Bronchial epithelial cell (primary cell): ENCODE measurements at places on chromosomes 4 and X.

DNA sequence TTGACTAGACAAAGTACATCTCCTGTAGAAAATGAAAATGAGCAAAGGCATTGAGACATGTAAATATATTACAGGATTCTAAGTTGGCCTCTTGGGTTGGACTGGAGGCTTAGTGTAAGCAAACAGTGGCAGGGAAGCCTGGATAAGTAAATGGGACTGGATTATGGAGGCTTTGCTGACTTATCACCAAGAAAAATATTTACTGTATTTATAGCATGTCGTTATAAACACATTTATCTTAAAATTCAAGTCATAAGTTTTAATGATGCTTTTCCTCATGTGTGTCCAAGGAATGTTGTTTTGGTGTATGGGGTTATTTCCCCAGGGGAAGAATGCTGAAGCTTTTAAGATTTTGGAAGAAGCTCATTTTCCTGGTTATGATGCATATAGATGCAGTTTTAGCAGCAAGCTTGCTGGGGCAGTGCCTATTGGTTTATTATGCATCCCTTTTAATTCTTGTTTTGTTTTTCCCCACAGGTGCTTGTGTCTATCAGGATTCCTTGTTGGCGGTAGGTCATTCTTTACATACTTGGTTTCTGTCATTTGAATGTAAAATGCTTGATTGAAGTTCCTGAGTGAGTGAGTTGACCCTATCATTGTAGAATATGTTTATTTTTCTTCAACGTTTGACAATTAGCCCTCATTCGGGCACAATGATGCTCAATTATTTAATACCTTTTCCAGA is 8.5 kb downstream of the FRAS1 start:
- DNase-seq, result no peak

GRCh38 chr4:83197555-83198235 is 83.2 kb upstream of the PLAC8 start:
- DNase-seq, result no peak

DNA sequence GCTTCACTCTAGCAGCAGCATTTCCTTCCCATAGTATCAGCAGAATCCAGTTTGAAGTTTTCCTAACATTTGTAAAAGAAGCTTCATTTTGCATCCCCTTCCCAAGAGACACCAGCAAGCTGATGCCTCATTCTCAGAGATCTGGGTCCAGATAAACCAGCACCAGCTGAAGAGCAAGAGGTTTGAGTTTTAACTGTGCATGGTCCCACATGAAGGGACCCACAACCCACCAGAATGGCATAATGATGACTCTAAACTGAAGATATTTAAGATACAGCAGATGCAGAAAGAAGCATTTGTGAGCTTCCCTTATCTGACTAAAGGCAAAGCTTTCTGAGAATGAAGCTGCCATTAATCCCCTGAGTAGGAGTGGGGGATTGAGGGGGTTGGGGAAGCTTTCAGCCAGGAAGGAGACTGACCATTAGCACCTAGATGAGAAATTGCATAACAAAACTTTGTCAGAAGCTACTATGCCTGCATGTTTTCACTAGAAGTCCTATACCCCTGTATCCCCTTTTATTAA is 18.6 kb downstream of the NUDT6 start:
- DNase-seq, result no peak

GRCh38 chrX:46777971-46778810 is 19.3 kb upstream of the SLC9A7 start:
- no peak for DNase-seq

- peak; percentile 51 for DNase-seq
These were observed 113.0 kb downstream of the UCHL1 start for GRCh38 chr4:41369680-41370079.

GRCh38 chr4:8238036-8238511 is 31.5 kb upstream of the HTRA3 start:
- DNase-seq, result no peak

GRCh38 chr4:41839916-41840854 is 91.7 kb upstream of the PHOX2B start:
- peak; percentile 77 for DNase-seq

- DNase-seq, result no peak
These were observed 1.9 kb downstream of the CHRNA9 start for GRCh38 chr4:40337051-40337450.

GRCh38 chrX:110877326-110877725 is 81.7 kb upstream of the CHRDL1 start:
- DNase-seq, result no peak

DNA sequence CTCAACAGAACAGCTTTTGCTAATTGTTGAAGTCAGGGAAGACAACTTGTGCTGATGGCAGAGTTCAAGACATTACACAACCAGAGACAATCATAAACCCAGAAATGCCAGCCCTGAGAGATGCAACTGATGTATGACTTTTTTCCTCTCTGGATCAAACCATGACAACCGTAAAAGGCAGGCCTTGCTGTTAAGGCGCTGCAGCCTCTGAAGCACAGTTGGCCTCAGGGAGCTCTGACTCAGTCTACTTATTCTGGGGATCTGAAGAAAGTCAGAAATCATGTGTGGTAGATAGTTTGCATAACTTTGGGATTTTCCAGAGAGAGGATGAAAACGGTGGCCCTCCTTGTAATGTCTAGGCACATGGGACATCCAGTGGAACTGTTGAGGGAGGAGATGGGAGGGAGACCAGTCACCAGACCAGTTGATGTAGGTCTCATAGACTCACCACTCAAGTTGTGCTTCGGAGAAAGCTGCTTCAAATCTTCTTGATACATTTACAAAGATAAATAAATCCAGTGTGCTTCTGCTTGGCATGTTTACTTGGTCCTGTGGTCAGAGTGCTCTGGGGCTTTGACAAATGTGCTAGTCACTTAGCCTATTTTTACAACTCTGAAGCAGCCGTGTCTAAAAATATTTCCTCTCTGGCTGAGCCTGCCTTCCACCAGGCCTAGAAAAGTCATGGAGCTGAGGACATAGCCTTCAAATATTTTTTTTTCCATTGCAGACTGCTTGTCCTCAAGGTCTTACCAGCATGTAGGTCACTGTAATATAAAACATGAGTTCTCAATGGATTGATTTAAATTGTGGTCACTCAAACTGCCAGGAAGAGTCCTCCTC is 7.5 kb downstream of the HADH start:
- DNase-seq, result no peak

GRCh38 chrX:132217203-132218073 is 1.8 kb downstream of the RAP2C start:
- peak; percentile 72 for DNase-seq

GRCh38 chr4:55483315-55483714 is 63.4 kb downstream of the CLOCK start:
- DNase-seq, result no peak

GRCh38 chrX:19688426-19688825 is 173.1 kb upstream of the MAP3K15 start:
- DNase-seq, result no peak

GRCh38 chr4:98994474-98995182 is 893 bp upstream of the METAP1 start:
- peak; percentile 29 for DNase-seq

DNA sequence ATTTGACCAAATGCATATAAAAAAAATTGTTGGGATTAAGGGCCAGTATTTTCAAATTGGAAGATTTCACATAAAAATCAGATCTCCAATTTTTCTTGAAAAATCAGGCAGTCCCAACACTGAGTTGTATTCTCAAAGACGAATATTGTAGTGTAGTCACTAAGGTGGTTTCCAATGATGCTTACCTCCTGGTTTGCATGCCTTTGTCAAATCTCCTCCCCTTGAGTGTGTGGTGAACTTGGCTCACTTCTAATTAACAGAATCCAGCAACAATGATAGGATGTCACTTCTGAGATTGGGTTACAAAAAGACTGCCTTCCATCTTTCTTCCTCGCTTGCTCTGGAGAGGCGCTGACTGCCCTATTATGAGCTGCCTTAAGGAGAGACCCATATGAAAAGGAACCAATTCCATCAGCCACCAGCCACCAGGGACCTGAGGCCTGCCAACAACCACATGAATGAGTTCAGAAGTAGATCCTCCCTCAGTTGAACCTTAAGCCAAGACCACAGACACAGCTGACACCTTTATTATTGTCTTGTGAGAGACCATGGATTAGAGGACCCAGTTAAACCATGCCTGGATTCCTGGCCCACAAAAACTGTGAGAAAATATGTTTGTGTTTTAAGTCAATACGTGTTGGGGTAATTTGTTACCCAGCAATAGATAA is 31.2 kb upstream of the TSPAN5 start:
- DNase-seq, result no peak

- peak; percentile 28 for DNase-seq
These were observed 16.2 kb downstream of the ZFYVE28 start for GRCh38 chr4:2402048-2402842.

- DNase-seq, result no peak
These were observed 56.4 kb upstream of the TMEM150C start for GRCh38 chr4:82618103-82618720.

GRCh38 chr4:113086172-113086695 is 36.8 kb downstream of the ANK2 start:
- DNase-seq, result no peak

- DNase-seq, result no peak
These were observed 18.0 kb downstream of the STARD8 start for GRCh38 chrX:68665502-68665901.

DNA sequence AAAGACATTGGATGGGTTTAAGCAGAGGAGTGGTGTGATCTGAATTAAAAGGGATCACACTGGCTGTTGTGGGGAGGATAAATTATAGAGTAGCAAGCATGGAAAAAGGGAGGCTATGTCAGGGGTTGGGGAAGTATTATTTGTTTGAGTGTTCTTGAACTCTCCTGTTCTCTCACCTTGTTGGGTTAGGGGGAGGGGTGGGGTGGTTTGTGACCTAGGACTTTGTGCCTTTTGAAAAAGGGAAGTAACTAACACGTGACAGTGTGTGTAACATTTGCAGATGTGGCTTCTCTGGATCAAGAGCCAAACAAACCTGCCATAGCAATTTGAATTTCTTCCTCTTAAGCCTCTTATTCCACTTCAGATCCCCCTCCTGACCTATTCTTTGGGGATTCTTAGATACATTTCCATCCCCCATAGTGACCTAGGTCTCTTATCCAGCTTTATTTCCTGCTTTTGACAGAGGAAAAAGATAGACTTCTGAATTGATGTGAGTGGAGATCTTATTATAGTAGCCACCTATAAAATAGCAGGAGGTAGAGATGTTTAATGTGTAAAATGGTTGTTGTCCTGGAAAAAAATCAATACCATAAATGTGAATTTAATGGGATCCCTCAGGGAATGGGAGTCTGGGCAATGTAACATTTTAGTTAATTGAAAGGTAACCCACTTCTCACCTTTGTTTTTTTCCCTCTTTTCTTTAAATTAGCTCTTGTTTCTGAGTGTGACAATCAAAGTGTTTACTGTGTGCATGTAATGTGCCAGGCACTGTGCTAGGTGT is 120.4 kb downstream of the CT47B1 start:
- DNase-seq, result no peak

- DNase-seq, result no peak
These were observed 63.9 kb downstream of the PPP3CA start for GRCh38 chr4:101283434-101283833.

DNA sequence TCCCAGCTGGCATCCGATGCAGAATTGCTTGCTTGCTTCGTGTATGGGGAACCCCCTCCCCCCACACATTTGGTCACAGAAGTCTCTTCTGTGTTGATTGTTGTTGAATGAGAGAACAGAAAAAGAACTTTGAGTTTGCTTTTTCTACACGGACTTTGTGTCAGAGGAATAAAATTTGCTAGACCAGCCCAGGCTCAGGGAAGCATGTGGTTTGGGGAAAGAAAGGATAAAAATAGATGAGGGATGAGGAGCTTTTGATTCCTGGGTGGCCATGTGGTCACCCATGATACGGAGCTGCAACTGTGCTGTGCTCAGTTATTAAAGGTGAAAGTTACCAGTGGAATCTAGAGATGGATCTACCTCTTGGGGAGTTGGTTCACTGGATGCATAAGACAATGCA is 34.2 kb upstream of the ESX1 start:
- no peak for DNase-seq

DNA sequence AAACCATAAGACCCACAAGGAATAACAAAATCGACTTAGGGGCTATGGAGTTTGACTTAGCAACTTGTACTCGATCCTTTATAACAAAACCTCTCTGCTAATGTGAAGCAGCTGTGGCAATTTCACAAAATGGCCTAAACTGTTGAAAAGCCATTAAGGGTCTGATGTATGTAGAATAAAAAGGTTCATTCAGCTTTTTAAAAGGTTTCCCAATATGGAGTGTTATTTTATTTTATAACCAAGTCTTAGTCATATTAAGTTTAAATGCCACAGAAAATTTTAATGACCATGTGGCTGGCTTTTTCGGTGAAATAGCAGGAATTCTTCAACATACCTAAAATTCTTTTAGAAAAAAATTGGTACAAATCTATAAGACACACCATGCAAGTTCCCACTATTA is 291.8 kb upstream of the HAND2 start:
- DNase-seq, result no peak

DNA sequence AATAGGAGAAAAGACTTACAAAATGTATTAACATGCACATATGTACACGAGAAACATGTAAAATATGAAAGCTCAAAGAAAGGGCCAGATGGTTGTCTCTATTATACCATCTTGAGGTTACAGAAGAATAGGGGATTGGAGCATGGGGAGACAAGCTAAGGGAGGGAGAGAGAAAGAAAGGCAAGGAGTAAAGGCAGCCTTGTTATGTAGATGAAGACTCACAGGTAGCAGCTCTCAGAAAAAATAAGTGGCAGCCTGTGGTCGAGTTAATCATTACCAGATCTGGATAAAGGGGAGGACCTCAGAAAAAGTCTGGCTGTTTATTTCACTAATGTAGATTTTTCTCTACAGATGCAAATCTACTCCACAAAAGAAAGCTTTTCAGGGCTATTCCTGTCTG is 26.6 kb upstream of the PPP1R2C start:
- DNase-seq, result no peak

GRCh38 chrX:139126493-139126892 is 404.0 kb upstream of the F9 start:
- DNase-seq, result peak; percentile 51

GRCh38 chr4:48067536-48067935 is 51.0 kb downstream of the NIPAL1 start:
- no peak for DNase-seq

GRCh38 chrX:132563976-132564375 is 75.1 kb upstream of the MBNL3 start:
- no peak for DNase-seq

DNA sequence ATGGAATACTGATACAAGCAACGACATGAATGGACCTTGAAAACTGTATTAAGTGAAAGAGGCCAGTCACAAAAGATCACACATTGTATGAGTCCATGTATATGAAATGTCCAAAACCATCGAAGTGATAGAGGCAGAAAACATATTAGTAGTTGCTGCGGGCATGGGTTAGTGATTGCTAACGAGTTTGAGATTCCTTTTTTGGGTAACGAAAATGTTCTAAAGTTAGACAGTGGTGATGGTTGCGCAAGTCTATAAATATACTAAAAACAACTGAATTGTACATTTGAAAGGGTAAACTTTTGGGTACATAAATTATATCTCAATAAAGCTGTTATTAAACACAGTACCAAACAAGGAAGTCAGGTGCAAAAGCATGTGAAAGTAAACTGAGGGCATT is 234.5 kb downstream of the FBXW7 start:
- DNase-seq, result no peak

- DNase-seq, result no peak
These were observed 61.8 kb downstream of the UGT2B10 start for GRCh38 chr4:68877555-68877954.

- peak; percentile 25 for DNase-seq
These were observed 293.2 kb downstream of the FBXO8 start for GRCh38 chr4:173990126-173990868.

- no peak for DNase-seq
These were observed 4.7 kb downstream of the RAP2C start for GRCh38 chrX:132214518-132214917.

- no peak for DNase-seq
These were observed 59.3 kb upstream of the PPP1R2C start for GRCh38 chrX:42837101-42837726.
